Chondrocyte (in vitro differentiated cells): ENCODE measurements at places on chromosomes 7 and 10. TPM values are rescaled to one million over a fixed set of nuclear protein-coding genes. Genes with fewer than 3 reads are reported as not detected.
A peak's percentile ranks its signal among the peaks of the same experiment; 100 is the strongest.

DNA sequence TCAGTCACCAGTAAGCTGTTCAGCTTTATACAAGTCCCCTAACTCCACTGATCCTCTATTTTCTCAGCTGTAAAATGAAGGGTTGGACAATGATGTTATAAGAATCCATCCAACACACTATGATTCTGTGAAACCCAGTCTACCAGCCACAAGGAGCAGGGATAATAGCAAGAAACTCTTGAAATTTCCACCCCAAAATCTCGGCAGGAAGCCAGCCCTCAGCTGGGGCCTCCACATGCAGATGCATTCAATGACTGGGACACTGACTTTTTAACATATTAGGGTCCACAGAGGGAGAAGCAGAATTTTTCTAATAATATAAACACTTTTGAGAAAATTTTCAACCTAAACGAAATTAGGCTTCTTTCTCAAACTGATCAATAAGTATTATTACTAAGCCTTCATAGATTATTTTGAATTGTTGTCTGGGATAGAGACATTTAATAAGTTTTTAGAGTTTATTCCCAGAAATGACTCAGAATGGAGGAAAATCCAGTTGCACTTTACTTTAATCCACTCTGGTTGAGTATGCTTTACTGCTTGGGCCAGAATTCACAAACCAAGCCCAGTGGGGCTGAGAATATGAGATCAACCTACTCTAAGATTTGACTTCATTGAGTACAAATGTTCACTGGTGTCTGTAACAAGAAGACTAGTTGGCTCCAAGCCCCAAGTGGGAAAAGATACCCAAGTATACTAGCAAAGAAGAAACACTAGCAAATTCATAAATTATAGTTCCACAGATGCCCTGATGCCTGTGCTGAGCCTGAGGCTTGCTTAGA is 168.6 kb downstream of the C7orf25 start:
- no peak overlapping the region for H3K27ac ChIP-seq
- H3K27me3 ChIP-seq = no peaks in the 10 kb centered on the region

- no peak for DNase-seq
- no peak overlapping the region for H3K4me3 ChIP-seq
- H3K27ac ChIP-seq = peak overlapping the region; percentile 10
These were observed 1.4 kb upstream of the ASNS start for GRCh38 chr7:97873606-97874005.

DNA sequence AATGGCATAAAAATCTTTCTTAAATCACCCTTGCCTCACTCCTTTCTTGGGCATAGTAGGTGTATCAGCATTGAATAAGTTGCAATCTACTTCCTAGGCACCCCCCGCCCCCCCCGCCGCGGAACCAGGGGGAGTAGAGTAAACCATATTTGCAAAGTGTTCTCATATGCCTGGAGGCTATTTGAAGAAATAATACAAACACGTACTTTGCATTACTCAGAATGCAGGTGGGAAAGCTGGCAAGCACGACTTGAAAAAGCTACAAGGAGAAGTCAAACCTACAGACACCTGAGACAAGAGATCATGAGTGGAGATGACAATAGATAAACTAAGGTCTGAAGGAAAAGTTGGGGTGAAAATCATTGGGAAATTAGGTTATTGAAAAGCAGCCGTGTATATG is 65.6 kb downstream of the POM121L12 start:
- H3K27ac ChIP-seq = no peak overlapping the region
- no peaks in the 10 kb centered on the region for H3K36me3 ChIP-seq
- no peaks in the 10 kb centered on the region for H3K4me1 ChIP-seq
- no peak for DNase-seq

The KCNH2 gene
- total RNA-seq = 0.19 to 0.33 TPM (median 0.30 TPM) in 3 replicates

GRCh38 chr7:29194594-29195427 is at the start of gene CHN2:
TSS of gene CHN2 (plus strand) at chr7:29194775.
- H3K36me3 ChIP-seq = peaks cover 1% of the 10 kb centered on the region
- peaks cover 10% of the 10 kb centered on the region for H3K4me1 ChIP-seq
- H3K27me3 ChIP-seq = peaks cover 54% of the 10 kb centered on the region
- H3K27ac ChIP-seq = no peak within 1 kb of the TSS
- H3K4me3 ChIP-seq = peak within 1 kb of the TSS; percentile 78
- DNase-seq = no peak

DNA sequence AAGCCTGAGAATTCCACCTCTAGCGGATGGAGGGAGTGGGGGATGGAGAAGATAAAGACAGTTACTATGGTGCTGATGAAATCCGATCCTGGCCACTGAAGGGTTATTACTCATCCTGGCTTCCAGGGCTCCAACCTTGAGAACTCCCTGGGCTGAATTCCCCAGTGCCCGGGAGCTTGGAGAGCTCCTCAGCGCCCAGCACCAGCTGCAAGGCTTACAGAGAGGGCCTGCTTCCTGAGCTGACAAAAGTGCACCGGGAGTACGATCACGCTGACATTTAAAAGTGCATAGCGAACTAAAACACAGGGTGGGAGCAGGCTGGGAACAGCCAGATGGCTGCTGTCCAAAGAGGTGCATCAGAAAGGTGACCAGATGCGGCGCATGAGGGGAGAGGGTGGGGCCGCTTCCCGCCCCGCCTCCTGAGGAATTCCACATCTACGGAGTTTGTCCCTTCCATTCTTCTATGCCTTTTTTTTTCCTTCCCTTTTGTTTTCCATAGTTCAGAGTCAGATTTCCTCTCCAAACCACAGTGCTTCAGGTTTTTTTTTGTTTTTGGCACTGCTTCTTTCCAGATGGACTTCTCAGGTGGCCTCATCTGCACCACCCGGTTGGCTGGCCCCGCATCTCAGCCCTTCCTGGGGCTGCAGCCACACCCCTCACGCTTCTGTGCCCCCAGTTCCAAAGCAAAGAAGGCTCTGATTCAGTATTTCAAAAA is 62.4 kb upstream of the MKRN1 start:
- no peak for DNase-seq
- peak overlapping the region; percentile 98 for H3K27ac ChIP-seq
- peaks cover 36% of the 10 kb centered on the region for H3K4me1 ChIP-seq
- no peaks in the 10 kb centered on the region for H3K27me3 ChIP-seq
- peak overlapping the region; percentile 64 for H3K4me3 ChIP-seq

GRCh38 chr7:122887198-122887597 is 938 bp upstream of the CADPS2 start:
- H3K4me1 ChIP-seq = peaks cover 13% of the 10 kb centered on the region
- H3K27me3 ChIP-seq = peaks cover 68% of the 10 kb centered on the region
- no peaks in the 10 kb centered on the region for H3K36me3 ChIP-seq
- H3K4me3 ChIP-seq = peak overlapping the region; percentile 70

The VAX1 gene
- total RNA-seq = 5.2 TPM in 1 of 3 replicates, not detected in the others

The EPDR1 gene
- total RNA-seq = 20.1 to 30.0 TPM (median 28.9 TPM) in 3 replicates

GRCh38 chr7:28481091-28481926 is 69.0 kb downstream of the CREB5 start:
- H3K36me3 ChIP-seq = no peaks in the 10 kb centered on the region
- DNase-seq = no peak
- H3K27me3 ChIP-seq = no peaks in the 10 kb centered on the region
- peak overlapping the region; percentile 76 for H3K27ac ChIP-seq

The ADIRF gene
- 0.54 to 0.65 TPM in 2 of 3 replicates, not detected in the other for total RNA-seq

The CRYGN gene
- total RNA-seq = not detected in 3 replicates

GRCh38 chr7:106871793-106872571 is 6.9 kb downstream of the PIK3CG start:
- no peaks in the 10 kb centered on the region for H3K4me1 ChIP-seq
- H3K4me3 ChIP-seq = no peak overlapping the region
- peaks cover 1% of the 10 kb centered on the region for H3K36me3 ChIP-seq
- H3K27ac ChIP-seq = no peak overlapping the region

The GPER1 gene
- total RNA-seq = 5.7 to 9.9 TPM (median 9.5 TPM) in 3 replicates

DNA sequence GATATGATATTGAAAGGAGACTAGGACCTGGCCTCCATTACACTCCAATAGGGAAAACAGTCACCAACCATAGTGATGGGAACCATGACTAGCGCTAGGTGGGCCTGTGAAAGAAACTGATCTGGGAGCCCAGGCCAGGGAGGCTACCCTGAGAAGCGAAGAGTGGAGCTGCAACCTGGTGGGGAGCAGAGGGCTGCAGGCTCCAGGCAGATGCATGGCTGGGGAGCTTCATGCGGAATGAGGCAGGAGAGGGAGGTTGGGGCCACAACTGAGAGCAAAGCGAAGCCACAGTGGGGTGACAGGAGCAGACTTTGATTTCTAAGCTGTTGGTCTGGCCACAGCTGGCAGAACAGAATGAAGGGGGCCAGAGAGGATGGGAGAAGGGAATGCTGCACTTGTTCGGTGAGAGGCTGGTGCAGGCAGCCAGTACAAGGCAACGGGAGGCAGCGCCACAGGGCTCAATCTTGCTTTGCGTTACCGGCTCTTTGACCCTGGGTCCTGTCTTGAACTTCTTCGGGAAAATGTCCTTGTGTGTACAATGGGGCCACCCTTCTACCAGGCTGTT is 88.4 kb downstream of the TACC2 start:
- no peaks in the 10 kb centered on the region for H3K27me3 ChIP-seq
- no peaks in the 10 kb centered on the region for H3K4me1 ChIP-seq
- H3K4me3 ChIP-seq = no peak overlapping the region
- peak; percentile 48 for DNase-seq
- H3K27ac ChIP-seq = no peak overlapping the region
- H3K36me3 ChIP-seq = no peaks in the 10 kb centered on the region

The EBLN1 gene
- total RNA-seq = not detected in 3 replicates

The GIMAP2 gene
- not detected in 3 replicates for total RNA-seq

The MCM7 gene
- total RNA-seq = 34.0 to 63.8 TPM (median 34.1 TPM) in 3 replicates

GRCh38 chr7:82017334-82017943 is 247.6 kb upstream of the HGF start:
- DNase-seq = no peak
- no peaks in the 10 kb centered on the region for H3K27me3 ChIP-seq
- H3K27ac ChIP-seq = no peak overlapping the region
- H3K4me1 ChIP-seq = peaks cover 40% of the 10 kb centered on the region
- no peak overlapping the region for H3K4me3 ChIP-seq

The GIMAP6 gene
- not detected in 3 replicates for total RNA-seq

DNA sequence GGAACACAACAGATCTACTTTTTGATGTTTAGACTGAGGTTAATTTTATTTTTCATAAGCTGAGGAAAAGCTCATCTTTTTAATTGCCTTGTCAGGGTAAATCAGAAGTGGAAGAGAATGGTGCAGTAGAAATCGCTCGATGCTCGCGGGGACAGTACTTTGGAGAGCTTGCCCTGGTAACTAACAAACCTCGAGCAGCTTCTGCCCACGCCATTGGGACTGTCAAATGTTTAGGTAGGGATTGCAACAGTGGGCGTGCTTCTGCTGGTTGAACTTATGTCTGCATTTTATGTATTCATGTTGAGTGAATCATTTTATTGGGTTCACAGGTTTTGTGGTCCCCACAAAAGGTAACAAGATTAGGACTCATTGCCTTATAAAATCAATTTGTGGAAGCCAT is 11.7 kb upstream of the HBP1 start:
- no peak overlapping the region for H3K27ac ChIP-seq
- H3K27me3 ChIP-seq = no peaks in the 10 kb centered on the region

The PDAP1 gene
- 91.2 to 101 TPM (median 92.2 TPM) in 3 replicates for total RNA-seq

DNA sequence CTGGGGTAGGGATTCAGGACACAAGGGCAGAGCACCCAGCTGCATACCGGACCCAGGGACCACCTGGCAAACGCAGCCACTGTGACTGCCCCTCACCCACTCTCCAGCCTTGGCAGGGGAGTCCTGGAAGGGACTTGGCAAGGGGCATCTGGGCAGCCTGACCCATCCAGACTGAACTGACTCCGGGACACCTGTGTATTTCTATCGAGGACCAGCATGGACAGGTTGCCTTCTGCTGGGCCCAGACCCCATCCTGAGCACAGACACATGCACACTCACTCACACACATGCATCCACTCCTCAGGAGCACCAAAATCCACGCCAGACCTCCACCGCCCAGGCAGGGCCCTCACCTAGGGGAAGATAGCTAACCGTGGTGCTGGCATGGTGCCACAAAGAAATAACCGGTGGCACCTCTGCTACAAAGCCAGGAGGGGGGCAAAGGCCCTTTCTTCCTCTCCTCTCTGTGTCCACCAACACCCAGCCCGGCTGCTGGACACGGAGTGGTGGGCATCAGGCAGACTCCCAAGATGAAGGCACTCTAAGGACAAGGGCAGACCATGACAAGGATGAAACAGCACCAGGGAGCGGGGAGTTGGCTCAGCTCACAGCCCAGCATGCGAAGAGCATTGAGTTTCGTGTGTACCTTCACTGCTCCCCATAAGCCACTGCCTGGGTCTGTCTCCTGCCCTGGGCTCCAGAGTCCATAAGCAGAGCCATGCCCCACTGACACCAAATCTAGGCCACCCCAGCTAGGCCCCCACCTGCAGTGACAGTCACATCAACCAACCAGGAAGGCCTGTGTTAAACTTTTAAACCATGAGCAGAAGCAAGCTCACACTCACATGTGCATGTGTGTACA is 35.3 kb downstream of the KCNH2 start:
- DNase-seq = peak; percentile 59
- no peak overlapping the region for H3K4me3 ChIP-seq
- peaks cover 9% of the 10 kb centered on the region for H3K27me3 ChIP-seq
- H3K36me3 ChIP-seq = no peaks in the 10 kb centered on the region

The TAS2R39 gene
- total RNA-seq = not detected in 3 replicates

The BAIAP2L1 gene
- 8.7 to 12.4 TPM (median 11.9 TPM) in 3 replicates for total RNA-seq

The GPR146 gene
- 1.4 to 4.4 TPM (median 3.8 TPM) in 3 replicates for total RNA-seq

The CNNM1 gene
- 0.20 to 0.36 TPM (median 0.21 TPM) in 3 replicates for total RNA-seq

DNA sequence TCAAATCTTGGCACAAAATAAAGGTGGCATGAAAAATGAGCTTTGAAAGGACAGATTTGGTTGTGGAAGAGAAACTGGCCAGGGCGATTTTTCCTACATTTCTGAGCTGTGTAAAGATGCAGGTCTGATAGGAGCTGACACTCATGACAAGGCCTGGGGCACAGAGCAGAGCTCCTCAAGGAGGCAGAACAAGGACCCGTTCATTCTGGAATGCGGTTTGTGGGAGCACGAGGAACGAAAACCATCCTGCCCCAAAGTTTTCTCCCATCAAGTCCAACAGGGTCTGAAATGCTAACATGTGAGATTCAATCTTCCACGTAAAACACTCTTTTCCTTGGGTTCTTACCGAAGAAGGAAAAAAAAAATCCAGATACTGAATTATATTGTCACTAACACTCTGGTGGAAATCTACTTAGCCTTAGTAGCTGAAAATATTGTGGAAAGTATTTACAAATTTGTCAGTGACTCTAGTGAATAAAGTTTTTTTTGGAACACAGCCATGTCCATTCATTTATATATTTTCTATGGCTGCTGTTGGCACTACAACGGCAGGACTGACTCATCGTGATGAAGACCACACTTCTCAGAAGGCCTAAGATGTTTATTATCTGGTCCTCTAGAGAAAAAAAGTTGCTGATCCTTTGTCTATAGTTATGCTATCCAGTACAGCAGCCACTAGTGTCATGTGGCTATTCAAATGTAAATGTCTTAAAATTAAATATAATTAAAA is 215.7 kb downstream of the BAMBI start:
- H3K4me3 ChIP-seq = no peak overlapping the region
- DNase-seq = no peak
- H3K27me3 ChIP-seq = no peaks in the 10 kb centered on the region
- H3K4me1 ChIP-seq = peaks cover 10% of the 10 kb centered on the region
- no peaks in the 10 kb centered on the region for H3K36me3 ChIP-seq

GRCh38 chr10:72297805-72298591 is 24.3 kb downstream of the DDIT4 start:
- peak; percentile 99 for DNase-seq
- peak overlapping the region; percentile 76 for H3K4me3 ChIP-seq
- H3K27me3 ChIP-seq = no peaks in the 10 kb centered on the region
- peaks cover 19% of the 10 kb centered on the region for H3K4me1 ChIP-seq
- no peaks in the 10 kb centered on the region for H3K36me3 ChIP-seq

The ANKRD22 gene
- total RNA-seq = not detected in 3 replicates

- peaks cover 39% of the 10 kb centered on the region for H3K4me1 ChIP-seq
- peaks cover 3% of the 10 kb centered on the region for H3K36me3 ChIP-seq
- H3K27ac ChIP-seq = no peak overlapping the region
- no peak overlapping the region for H3K4me3 ChIP-seq
- H3K27me3 ChIP-seq = peaks cover 4% of the 10 kb centered on the region
These were observed 94.4 kb upstream of the NEBL start for GRCh38 chr10:20991526-20991925.

The HOXA9 gene
- not detected in 3 replicates for total RNA-seq

- peaks cover 34% of the 10 kb centered on the region for H3K27me3 ChIP-seq
- peaks cover 4% of the 10 kb centered on the region for H3K36me3 ChIP-seq
These were observed at the start of gene EPDR1 for GRCh38 chr7:37920305-37920848. TSS of gene EPDR1 (plus strand) at chr7:37920640. CDS start at chr7:37920940, 300 bp downstream.
